ENCODE measurements at places on chromosomes 7 and 10. TPM values are rescaled to one million over a fixed set of nuclear protein-coding genes. Genes with fewer than 3 reads are reported as not detected.

DNA sequence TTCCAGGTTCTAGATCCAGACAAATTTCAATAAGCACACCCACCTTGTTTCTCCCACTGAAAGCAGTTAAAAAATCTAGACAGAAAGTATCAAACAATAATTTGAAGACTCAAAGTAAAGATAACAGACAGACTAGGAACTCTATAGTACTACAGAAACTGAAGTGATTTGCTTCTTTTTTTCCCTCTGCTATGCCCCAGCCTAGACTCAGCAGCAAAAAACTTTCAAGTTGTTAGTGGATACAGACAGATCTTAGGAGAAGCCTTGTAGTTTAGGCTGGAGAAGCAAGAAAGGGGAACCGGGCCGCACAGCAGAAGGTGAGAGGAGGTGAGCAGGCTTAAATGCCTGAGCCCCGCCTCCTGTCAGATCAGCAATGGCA lies 65.1 kb downstream of the IGF2BP3 start:
- H3K27me3 ChIP-seq, result peaks cover 3% of the 10 kb centered on the region
- no peak overlapping the region for H3K4me3 ChIP-seq
- no peaks in the 10 kb centered on the region for H3K4me1 ChIP-seq
- no peak overlapping the region for H3K27ac ChIP-seq
- no peaks in the 10 kb centered on the region for H3K36me3 ChIP-seq

GRCh38 chr7:91043924-91044645 lies 220.1 kb upstream of the FZD1 start:
- no peak overlapping the region for H3K27ac ChIP-seq
- no peak for DNase-seq
- H3K4me3 ChIP-seq, result no peak overlapping the region

DNA sequence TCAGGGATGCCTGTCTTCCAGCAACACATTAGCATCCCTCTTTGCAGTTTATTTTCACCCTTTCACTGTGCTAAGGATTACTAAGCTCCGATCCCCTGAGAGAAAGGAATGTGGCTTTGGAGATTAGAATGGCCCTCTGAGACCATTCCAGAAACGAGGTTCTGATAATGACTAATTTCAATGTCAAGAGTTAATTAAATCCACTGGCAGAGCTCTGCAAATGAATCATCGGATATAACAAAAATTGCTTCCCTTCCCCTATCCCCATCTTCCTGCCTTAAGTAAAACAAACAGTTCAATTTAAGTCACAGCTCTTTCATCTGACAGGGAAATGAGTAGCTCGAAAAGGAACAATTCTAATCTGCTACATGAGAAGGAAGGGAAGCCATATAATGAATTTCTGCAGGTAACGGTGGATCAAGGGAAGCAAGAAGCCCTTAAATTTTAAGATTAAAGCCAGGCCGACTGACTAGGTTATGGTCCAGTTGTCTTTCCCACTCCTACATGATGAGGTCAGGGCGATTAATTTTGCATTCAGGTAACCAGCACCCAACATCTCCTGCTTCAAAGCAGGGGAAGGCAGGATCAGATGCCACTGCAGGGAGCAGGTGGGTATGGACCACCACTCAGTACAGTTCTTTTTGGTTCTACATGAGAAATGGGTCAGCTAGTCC lies 50.5 kb downstream of the MALSU1 start:
- H3K36me3 ChIP-seq, result no peaks in the 10 kb centered on the region
- no peaks in the 10 kb centered on the region for H3K27me3 ChIP-seq
- no peak overlapping the region for H3K27ac ChIP-seq
- H3K4me3 ChIP-seq, result no peak overlapping the region
- no peaks in the 10 kb centered on the region for H3K4me1 ChIP-seq
- no peak for DNase-seq

- H3K27me3 ChIP-seq, result no peaks in the 10 kb centered on the region
- peaks cover 4% of the 10 kb centered on the region for H3K4me1 ChIP-seq
- no peak for DNase-seq
- H3K27ac ChIP-seq, result no peak overlapping the region
- H3K36me3 ChIP-seq, result no peaks in the 10 kb centered on the region
Observed at GRCh38 chr7:111057066-111057465, 33.9 kb upstream of the LRRN3 start.

The SDHAF3 gene
- 18.0 TPM for total RNA-seq

The TRRAP gene
- total RNA-seq, result 36.2 TPM

GRCh38 chr10:116796469-116796868 lies 52.8 kb upstream of the ENO4 start:
- H3K4me3 ChIP-seq, result no peak overlapping the region
- H3K27me3 ChIP-seq, result peaks cover 5% of the 10 kb centered on the region
- no peaks in the 10 kb centered on the region for H3K4me1 ChIP-seq
- no peak overlapping the region for H3K27ac ChIP-seq
- DNase-seq, result no peak

DNA sequence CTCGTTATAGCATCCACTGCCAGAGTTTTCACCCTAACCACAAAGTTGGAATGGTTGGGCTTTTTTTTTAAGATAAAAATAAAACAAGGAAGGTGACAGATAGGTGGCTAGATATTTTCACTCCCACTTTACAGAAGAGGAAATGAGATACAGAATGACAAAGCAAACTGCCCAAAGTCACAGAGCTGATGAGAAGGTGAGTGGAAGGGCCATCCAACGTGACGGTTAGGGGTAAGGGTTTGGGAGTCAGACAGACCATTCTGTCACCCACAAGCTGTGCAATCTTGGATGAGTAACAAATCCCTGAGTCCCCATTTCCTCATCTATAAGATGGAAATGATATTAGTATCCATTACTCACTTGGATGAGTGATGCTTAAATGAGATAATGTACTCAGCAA lies 106.9 kb upstream of the PDLIM1 start:
- no peaks in the 10 kb centered on the region for H3K27me3 ChIP-seq
- H3K4me1 ChIP-seq, result peaks cover 6% of the 10 kb centered on the region
- no peak overlapping the region for H3K4me3 ChIP-seq

DNA sequence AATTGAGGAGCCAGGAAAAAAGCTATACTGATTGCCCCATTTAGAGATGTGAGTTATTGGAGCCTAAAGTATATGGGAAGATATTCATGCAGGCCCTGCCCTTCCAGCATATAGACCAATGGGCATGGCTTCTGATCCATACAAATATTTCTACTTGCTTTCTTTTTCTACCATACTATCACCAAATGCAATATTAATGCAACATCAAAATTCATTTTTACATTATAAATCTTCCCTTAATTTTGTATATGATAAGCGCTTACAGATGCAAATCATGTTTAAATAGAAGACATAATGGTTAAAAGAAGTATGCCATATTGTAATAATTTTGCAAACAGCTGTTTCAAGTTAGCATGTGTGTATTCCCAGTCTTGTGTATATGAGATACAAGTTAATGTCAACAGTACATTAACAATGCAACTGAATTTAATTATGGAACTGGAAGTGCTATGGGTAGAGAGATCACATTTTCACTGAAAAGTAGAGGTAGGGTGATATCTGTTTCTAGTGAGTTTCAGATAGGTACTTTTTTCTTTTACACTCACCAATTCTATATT lies 24.6 kb upstream of the WNT16 start:
- no peak overlapping the region for H3K27ac ChIP-seq
- H3K4me3 ChIP-seq, result no peak overlapping the region
- DNase-seq, result no peak
- no peaks in the 10 kb centered on the region for H3K36me3 ChIP-seq
- no peaks in the 10 kb centered on the region for H3K4me1 ChIP-seq
- no peaks in the 10 kb centered on the region for H3K27me3 ChIP-seq

DNA sequence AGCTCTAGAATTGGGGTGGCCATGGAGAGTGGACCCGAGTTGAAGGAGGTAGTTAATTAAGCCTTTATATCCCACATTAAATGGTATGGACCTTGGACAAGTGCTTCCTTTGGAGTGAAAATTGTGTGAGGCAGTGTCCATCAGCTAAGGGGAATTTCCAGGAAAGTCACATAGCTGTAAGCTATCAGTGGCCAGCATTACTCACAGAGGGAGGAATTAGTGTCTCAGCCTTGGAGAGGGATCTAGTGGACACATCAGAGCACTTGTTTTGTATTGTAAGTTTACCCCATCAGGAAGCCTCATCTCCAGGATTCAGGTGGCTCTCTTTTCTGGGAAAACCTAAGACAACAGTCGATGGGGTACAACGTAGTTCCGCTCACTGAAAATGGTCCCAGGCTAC lies 416.7 kb downstream of the TFEC start:
- H3K4me3 ChIP-seq, result no peak overlapping the region
- H3K4me1 ChIP-seq, result no peaks in the 10 kb centered on the region
- H3K27me3 ChIP-seq, result no peaks in the 10 kb centered on the region
- H3K36me3 ChIP-seq, result no peaks in the 10 kb centered on the region

DNA sequence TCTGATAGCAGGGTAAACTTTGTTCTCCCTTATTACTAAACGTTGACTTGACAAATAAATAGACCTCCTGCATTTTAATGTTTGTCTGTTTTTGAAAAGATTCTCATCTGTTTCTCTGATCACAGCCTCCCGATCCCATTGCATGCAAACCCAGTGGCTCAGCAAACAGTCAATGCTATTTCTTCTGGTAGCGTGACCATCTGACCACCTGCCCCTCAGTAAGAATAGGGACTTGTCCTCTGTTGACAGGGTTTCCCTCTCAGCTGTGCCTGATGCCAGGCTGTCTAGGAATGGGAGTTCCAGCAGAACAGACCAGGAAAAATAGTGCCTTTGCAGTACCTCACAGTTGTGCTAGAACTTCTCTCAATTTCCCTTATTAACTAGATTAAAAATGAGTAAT lies 40.7 kb upstream of the EBLN1 start:
- DNase-seq, result no peak
- H3K36me3 ChIP-seq, result no peaks in the 10 kb centered on the region
- no peaks in the 10 kb centered on the region for H3K4me1 ChIP-seq
- no peaks in the 10 kb centered on the region for H3K27me3 ChIP-seq
- H3K4me3 ChIP-seq, result no peak overlapping the region

DNA sequence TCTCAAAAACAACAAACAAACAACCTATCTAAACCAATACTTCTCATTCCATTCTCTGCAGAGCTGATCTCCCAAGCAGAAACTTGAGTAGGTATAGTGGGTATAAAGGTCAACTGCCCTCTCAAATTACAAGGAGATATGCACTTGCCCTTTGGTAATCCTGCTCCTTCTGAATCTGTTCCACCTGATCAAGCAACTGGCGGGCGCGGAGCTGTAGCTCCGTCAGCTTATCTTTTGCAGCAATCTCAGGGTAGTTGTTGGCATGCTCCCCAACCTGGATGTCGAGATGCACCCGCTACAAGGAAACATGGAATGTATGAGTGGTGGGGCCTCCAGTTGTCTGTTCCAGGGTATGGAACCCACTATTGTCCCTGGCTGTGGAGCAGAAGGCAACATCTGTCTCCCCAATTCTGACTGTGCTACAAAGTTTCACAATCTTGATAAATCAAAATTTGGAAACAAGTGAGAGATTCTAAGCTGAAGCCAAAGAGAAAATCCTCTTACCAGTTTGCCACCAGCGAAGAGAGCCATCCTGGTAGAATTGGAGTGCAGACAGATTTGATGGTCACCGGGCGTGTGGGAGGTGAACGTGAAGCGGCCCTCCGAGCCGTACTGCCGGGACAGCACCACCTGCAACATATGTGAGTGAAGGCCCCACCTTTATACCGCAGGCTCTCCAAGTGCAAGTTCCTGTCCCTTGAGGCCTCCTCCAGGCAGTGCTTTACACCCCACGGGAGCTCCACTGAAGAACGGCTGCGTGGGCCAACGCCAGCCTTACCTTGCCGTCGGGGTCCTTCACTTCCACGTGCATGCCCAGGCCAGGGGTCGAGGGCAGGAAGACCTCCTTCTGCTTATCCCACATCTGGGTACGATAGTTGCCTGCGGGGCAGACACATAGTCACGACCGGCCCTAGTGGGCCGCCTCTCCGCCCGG lies 819 bp downstream of the TMED4 start:
- DNase-seq, result peak; percentile 35
- H3K4me1 ChIP-seq, result peaks cover 8% of the 10 kb centered on the region
- peak overlapping the region; percentile 87 for H3K4me3 ChIP-seq
- H3K27ac ChIP-seq, result peak overlapping the region; percentile 97

The VWDE gene
- total RNA-seq, result 0.50 TPM

GRCh38 chr10:127157506-127158200 lies 38.7 kb downstream of the INSYN2A start:
- H3K4me1 ChIP-seq, result no peaks in the 10 kb centered on the region
- H3K27ac ChIP-seq, result no peak overlapping the region
- no peaks in the 10 kb centered on the region for H3K27me3 ChIP-seq

The C7orf57 gene
- total RNA-seq, result not detected

The ABCF2 gene
- 30.8 TPM for total RNA-seq

GRCh38 chr7:135416431-135416830 lies 93.5 kb downstream of the CNOT4 start:
- H3K27me3 ChIP-seq, result no peaks in the 10 kb centered on the region
- peaks cover 3% of the 10 kb centered on the region for H3K4me1 ChIP-seq
- no peak overlapping the region for H3K27ac ChIP-seq
- H3K36me3 ChIP-seq, result no peaks in the 10 kb centered on the region

GRCh38 chr10:80492848-80493521 lies 38.9 kb downstream of the TSPAN14 start:
- peaks cover 43% of the 10 kb centered on the region for H3K4me1 ChIP-seq
- DNase-seq, result no peak
- H3K4me3 ChIP-seq, result no peak overlapping the region
- no peaks in the 10 kb centered on the region for H3K27me3 ChIP-seq
- H3K27ac ChIP-seq, result no peak overlapping the region
- H3K36me3 ChIP-seq, result no peaks in the 10 kb centered on the region

The PSMA2 gene
- total RNA-seq, result 119 TPM

DNA sequence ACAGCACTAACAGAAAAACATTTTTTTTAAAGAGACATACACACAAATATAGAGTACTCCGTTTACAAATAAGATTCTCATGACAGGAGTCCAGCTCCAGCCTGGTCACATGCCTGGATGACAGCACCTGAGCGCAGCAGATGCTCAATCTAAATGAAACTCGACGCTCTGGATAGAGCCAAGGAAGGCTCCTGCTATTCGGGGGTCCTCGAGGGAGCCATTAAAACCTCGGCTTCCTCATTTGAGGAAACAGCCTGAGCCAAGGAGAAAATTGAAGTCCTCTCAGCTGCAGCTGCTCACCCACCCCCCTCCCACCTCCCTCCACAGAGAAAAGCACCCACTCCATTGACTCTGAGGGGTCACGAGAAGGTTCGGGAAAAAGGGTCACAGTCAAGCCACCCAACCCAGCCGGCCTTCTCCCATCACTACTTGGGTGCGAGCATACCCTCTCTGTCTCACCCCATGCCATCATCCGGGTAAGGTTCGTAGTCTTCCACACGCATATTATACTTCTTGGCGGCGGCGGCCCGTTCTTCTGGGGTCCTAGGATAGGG lies 673 bp downstream of the NDUFB8 start:
- H3K36me3 ChIP-seq, result peaks cover 32% of the 10 kb centered on the region
- peak overlapping the region; percentile 87 for H3K4me3 ChIP-seq
- H3K27me3 ChIP-seq, result no peaks in the 10 kb centered on the region
- peaks cover 18% of the 10 kb centered on the region for H3K4me1 ChIP-seq

Data from adrenal gland (tissue), 19 donors.